NT2/D1 (cell line): ENCODE measurements at places on chromosomes 5 and 9.

GRCh38 chr5:94057217-94057616 is 315.8 kb upstream of the POU5F2 start:
- no peak for DNase-seq

GRCh38 chr5:45417285-45417998 is 278.7 kb downstream of the HCN1 start:
- no peak for DNase-seq

DNA sequence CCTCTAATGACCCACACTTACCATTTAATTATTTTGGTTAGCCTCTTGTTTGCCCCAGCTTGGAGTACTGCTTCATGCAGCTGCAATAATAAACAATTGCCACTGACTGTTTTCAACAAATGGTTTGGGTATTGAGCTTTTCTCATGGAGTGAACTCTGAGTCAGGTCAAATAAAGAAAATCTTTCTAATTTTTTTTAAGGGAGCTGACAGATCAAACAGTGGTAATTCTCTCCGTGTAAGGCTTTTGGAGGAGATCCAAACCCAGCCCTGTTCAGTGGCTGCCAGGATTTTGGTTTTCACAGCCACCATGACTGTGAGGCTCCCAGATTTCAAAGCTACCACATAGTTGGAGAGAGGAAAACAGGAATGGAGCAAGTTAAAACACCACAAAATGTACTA is 110.7 kb upstream of the EFNA5 start:
- no peak for DNase-seq

GRCh38 chr5:135348918-135349317 is 50.1 kb downstream of the MACROH2A1 start:
- DNase-seq: no peak

GRCh38 chr5:149345892-149346222 is 558 bp downstream of the GRPEL2 start:
- DNase-seq: no peak

DNA sequence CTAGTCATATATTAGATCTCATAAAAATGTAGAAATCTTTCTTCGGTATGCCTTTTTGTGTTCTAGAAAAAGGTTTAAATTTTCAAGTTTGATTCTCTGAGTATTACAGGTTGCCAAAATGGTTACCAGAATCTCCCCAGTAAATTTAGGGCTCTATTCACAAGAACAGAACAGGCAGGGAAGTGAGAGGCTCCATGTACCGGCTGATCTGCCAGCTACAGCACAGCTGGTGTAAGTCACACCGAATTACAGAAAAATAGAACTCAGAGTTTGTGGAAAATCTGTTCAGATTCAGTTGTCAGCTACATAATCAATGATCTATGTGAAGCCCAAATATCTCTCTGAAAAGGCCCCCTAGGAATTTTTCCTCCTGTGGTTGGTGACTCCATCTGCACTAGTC is 10.5 kb downstream of the FAM81B start:
- DNase-seq: no peak

DNA sequence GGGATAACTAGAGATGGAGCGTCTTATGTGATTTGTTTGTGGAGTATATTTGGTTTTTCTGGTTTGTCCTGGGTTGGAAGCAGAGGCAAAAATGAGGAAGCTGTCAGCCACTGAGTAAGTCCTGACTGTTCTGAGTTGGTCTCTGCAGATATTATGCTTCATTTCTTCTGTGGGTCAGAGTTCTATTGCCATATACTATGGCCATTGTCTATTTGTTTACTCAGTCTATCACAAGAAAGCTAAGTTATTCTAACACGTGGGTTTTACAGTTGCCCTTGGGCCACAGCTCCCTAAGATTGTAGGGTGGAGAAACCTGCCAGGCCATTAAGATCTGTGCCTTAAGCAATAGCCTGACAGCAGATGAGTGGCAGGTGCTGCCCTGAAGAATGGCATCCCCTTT is 3.0 kb upstream of the CTSV start:
- DNase-seq: no peak

GRCh38 chr9:136225748-136226679 is 19.6 kb downstream of the QSOX2 start:
- DNase-seq: peak; percentile 58

DNA sequence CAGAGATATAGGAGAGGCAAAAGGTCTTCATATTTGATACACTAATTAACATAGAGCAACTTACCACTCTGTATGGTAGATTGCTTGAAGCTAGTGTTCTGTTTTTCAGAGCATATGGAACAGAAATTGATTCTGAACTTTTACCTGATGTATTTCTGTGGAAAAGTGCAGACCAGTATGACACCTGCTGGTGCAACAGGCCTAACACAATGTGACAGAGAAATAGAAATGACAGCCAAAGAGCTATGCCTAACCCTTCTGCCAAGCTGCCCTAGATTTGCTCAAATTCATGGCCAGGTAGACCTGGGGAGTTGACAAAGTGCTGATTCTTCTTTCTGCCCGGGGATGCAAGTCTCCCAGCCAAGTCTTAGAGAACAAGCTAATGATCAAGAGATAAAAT is 65.4 kb upstream of the RNF180 start:
- no peak for DNase-seq

DNA sequence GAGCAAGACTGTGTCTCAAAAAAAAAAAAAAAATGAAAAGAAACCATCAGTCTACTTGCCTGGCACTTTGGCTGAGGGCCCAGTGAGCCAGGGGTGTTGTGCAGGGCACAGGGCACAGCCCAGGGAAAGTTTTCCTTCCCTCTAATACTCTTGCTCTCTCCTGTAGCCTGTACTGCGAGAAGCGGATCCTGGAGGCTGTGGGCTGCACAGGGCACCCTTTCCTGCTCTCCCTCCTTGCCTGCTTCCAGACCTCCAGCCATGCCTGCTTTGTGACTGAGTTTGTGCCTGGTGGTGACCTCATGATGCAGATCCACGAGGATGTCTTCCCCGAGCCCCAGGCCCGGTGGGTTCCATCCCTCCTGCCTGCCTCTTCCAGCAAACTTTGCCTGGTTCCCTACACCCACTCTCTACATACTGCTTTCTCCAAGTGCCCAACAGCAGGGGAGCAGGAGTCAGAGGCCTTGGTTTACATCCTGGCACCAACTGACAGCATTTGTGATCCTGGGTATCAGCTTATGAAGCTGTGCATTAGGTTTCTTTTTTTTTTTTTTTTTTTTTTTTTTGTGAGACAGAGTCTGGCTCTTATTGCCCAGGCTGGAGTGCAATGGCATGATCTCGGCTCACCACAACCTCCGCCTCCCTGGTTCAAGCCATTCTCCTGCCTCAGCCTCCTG is 7.2 kb downstream of the ZDHHC12 start:
- DNase-seq: no peak

- no peak for DNase-seq
These were observed 188.4 kb downstream of the C9orf50 start for GRCh38 chr9:129432297-129433154.

GRCh38 chr5:39352170-39352569 is 12.1 kb downstream of the C9 start:
- DNase-seq: no peak

DNA sequence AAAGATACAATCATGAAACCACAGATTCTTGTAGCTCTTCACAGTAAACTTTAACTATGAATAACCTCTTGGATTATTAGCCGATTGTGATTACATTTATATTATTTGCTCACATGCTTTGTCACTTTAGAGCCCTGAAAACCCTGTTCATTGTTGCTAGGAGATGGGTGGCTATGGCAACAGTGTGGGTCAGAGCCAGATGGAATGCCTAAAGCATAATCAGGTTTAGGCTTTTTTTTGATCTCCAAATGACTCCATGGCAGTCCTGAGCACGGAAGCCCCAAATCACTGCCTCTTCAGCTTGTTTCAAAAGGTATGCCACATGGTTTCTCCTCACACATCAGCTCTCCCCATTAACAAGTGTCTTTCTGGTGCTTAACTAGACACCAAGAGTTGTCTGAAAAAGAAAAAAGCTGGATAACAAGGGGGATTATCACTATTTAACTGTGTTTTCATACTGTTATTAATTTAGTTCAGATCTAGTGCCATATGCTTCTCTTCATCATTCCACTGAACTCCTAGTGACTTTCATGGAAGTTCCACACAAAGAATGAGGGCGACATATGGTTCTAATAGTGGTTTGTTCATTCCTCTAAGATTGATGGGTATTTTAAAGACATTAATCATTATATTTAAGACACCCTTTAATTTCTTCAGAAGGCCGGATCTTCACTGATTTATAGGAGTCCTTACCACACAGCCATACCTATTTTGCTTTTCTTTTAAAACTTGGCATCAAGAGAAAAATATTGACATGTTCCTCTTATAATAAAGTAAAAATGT is 88.8 kb upstream of the PAM start:
- DNase-seq: no peak

DNA sequence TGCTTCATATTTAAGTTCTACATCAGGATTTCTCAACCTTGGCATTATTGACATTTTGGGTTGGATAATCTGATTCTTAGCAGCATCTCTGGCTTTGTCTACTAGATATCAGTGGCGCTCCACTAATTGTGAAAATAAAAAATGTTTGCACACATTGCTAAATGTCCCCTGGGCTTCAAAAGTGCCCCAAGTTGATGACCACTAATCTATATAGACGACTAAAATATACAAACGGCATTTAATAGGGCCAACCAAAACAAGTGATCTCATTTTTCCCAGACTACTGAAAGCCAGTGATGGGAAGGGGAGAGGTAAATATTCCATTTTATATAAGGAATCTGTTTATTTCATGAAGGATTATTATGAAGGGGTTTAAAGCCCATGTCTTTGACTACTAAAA is 118.6 kb downstream of the HOMER1 start:
- no peak for DNase-seq

GRCh38 chr5:61298580-61298979 is 33.5 kb upstream of the ZSWIM6 start:
- no peak for DNase-seq

- DNase-seq: no peak
These were observed 5.1 kb upstream of the WDR5 start for GRCh38 chr9:134130503-134131375.

GRCh38 chr9:33919276-33919897 is 102.4 kb downstream of the UBE2R2 start:
- DNase-seq: no peak

- DNase-seq: peak; percentile 30
These were observed 69.0 kb downstream of the SLC28A3 start for GRCh38 chr9:84271531-84271900.

DNA sequence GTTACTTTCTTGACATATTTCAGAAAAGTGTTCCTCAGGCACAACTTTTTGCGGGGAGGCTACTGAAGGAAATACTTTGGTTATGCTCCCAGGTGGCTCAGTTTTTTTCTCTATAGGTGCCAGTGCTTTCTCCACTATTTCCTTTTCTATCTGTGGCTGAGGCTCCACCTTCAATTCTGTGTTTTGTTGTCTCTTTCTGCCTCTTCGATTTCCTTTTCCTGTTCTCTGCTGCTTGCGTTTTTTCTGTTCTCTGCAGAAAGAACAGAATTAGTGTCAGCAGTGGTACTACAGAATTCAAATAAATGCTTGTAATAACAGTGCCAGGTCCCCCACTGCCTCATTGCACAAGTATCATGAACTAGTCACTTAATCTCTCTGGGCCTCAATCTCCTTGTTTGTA is 7.0 kb downstream of the HEMGN start:
- no peak for DNase-seq

- DNase-seq: no peak
These were observed 94.7 kb upstream of the SAP30L start for GRCh38 chr5:154351141-154351540.

DNA sequence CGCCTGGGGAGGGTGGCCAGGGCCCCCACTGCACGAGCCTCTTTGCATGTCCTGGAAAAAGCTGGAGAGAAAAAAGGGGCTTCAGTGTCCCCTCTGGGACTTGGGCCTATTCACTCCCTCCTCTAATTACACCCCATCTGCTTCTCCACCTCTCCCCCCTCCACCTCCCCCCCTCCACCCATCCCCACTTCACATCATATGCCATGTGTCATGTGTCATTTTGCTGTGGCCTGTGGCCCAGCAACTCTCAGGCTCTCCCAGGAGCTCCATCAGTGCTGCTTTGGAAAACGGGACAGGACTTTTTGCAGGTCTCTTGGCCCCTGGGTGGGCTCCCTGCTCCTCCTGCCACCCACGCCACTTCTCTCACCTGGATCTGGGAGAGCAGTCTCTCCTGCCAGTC is 68.7 kb downstream of the NTNG2 start:
- no peak for DNase-seq

DNA sequence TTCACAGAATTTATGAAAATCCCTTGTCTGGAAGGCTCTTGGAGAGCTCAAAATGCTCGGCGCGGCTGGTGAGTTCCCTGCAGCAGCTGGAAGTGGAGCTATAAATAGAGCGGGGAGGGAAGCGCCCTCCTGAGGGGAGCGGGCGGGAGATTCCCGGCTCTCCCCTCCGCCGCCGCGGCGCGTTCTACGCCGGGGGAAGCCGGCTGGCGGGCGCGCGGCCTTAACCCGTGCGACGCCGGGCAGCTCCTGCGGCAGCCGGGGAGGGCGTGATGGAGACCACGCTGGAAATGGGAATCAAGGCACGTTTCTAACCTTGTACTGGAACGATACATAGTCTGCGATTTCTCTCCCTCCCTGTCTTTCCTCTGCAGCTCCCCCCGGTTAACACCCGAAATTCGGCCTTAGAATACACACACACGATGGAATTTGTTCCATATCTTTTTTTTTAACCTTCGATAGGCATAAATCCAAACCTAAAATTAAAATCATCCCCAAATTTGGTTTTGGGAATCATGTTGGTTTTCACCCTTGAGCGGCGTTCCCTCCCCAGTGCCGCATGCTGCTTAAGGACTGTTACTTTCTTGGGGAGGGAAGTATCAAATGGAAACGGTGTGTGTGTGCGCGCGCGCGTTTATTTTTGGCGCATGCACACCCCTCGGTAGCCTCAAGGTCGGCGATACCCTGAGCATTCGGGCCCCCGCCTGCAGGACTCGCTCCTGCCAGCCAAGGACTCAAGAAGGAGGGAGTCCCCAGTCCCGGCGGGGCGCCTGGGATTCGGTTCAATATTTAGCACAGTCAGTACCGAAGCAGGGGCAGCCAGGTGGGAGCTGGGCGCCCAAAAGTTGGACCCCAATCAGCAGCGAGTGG is 306.3 kb upstream of the KCNN2 start:
- peak; percentile 50 for DNase-seq

DNA sequence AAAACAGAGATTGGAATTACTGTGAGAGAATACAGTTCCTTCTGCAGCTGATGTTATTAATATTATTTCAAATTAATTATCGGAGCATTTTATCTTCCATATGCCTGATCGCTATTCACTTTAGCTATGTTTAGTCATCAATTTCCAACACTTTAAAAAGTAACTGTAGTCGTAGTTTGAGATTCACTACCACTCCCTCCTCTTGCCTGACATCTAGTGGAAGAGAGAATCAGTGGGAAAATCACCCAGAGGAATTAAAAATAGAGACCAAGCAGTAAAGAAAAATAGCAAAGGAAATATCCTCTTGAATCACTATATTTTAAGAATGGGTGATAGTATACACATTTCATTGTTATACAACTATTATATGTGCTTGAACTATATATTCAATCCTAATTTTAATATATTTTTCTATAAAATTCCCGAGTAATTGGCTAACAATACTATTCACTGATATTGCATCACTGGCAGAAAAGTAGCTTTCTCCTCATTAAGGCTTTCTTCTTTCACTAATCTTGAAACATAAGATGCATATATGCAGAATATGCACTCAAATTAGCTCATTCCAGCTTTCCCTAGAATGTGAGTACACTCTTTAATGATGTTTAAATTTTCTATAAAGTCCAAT is 708.7 kb downstream of the CDH9 start:
- DNase-seq: no peak
